ENCODE measurements at places on chromosomes 4 and X.

DNA sequence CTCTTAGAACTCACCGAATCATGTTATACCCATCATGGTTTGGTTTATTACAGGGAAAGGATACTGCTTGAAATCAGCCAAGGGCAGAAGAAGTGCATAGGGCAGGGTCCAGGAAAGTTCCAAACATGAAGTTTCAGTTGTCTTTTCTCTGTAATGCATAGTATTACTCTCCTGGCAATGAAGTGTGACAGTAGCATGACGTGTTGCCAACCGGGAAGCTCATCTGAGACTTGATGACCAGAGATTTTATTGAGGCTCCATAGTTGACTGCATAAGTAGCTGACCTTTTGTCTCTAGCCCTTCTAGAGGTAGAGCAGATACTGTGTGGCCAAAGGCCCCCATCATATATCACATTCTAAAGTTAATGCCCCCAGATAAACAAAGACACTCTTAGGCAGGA lies 72.1 kb downstream of the BEND4 start:
- DNase-seq, result no peak

DNA sequence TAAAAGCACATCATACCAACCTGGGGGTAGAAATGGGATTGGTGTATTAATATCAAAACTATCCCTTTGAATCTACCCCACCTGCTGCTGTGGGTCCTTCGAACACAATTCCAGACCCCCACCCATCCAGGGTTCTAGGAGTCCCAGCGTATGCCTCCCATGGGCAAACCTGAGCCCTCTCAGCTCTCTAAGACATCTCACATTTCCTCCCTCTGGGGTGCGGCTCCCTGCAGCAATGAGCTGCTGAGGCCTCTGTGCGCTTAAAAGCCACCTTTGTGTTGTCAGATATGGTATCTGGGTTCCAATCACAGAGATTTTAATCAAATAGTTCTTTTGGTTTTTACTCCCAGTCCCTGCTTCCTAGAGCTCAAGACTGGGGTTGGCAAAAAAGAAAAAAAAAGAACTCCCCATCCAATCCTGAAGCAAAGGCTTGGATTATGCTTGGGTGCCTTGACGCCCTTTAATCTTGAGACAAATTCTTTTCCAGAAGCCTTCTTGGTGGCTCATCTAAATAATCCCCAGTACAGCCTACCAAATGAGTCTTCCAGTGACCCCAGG lies 37.5 kb upstream of the NOCT start:
- DNase-seq, result no peak

GRCh38 chrX:33969105-33969504 lies 163.0 kb downstream of the FAM47A start:
- DNase-seq, result no peak

DNA sequence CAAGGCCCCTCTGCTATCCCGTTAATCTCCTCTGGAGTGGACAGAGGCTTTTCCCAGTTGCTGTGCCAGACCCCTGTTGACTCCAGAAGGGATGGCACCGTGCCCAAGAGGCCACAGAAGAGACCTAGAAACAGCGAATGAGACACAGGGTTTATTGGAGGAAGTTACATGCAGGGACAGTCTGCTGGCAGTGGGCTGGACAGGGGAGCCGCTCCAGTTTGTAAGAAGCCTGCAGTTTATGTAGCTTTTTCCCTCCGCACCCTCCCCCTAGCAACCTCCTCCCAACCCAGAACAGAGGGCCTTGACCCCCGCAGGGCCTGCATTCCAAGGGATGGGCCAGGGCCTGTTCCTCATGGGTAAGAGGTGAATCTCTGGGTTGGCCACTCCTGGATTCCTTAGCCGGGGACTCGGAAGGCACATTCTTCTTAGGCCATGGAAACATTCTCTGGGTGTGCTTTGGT lies 216.8 kb upstream of the PSAPL1 start:
- DNase-seq, result peak; percentile 48

- no peak for DNase-seq
Observed at GRCh38 chr4:16442296-16442695, 216.0 kb upstream of the TAPT1 start.

GRCh38 chr4:36244257-36245082 lies at the start of gene ARAP2:
TSS of gene ARAP2 (minus strand) at chr4:36244514. CDS start at chr4:36229486, 15,028 bp downstream.
- DNase-seq, result peak; percentile 11

DNA sequence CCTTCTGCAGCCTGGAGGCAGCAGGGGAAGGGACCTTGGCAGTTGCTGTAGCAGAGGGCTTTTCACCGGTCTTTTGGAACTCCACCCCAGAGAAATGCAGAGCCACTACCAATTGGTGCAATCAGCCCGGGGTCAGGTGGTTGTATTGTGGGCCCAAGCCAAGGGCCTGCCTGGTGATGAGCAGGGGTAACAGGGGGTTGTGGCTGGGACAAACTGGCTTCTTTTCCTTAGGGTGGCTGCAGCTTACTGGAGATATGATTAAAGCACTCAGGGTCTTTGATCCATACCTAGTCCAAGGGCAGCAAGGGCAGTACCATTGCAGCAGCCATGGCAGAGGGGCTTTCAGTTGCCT lies 28.1 kb downstream of the ENPEP start:
- no peak for DNase-seq

GRCh38 chrX:77003956-77004355 lies 443.2 kb upstream of the FGF16 start:
- DNase-seq, result peak; percentile 2

GRCh38 chr4:142036795-142037583 lies 400.6 kb downstream of the IL15 start:
- peak; percentile 46 for DNase-seq

DNA sequence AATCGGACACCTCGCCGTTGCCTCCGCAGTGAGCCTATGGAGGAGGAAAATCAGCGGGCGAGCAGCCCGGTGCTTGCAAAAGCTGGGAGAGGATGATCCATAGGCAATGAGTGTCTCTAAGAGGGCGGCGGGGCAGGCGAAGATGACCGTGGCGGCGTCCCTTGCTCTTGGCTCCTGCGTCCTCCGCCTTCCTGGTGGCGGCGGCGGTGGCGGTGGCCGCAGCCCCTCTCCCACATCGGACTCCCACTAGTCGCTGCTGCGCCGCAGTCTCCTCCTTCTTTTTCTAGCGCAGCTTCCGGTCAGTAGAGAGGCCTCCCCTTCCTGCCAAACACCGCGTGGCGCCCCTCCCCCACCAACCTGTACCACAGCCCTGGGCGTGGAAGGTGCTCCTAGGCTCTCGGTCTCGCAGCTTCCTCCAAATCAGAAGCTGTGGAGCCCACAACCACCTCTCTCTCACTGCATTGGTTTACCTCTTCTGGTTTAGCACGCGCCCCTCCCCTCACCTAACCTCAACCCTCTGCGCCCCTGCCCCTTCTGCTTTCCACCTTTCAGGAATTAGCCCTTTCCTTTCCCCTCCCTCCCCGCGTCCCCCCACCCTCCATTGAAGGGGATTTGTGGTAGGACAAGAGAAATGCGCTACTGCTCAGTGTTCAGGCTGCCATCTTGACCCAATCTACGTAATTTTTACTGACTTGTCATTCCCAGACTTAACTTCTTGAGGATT lies at the start of gene SPIN3:
SPIN3 (minus strand) TSS at position 271 of the 724 bp plus-strand sequence. CDS start 594 bp downstream, outside the sequence.
- peak; percentile 57 for DNase-seq
